ENCODE measurements at places on chromosomes 13 and 19. TPM values are rescaled to one million over a fixed set of nuclear protein-coding genes. Genes with fewer than 3 reads are reported as not detected.

- H3K27ac ChIP-seq: no peak overlapping the region
- DNase-seq: peak; percentile 81
- no peak overlapping the region for H3K4me3 ChIP-seq
- H3K36me3 ChIP-seq: peaks cover 2% of the 10 kb centered on the region
- no peaks in the 10 kb centered on the region for H3K4me1 ChIP-seq
- H3K27me3 ChIP-seq: no peaks in the 10 kb centered on the region
These were observed 27.5 kb upstream of the TFDP1 start for GRCh38 chr13:113557013-113557412.

GRCh38 chr13:53188120-53188519 is 159.5 kb downstream of the OLFM4 start:
- no peaks in the 10 kb centered on the region for H3K4me1 ChIP-seq
- H3K4me3 ChIP-seq: no peak overlapping the region
- H3K27me3 ChIP-seq: no peaks in the 10 kb centered on the region

- no peaks in the 10 kb centered on the region for H3K4me1 ChIP-seq
- H3K36me3 ChIP-seq: peaks cover 7% of the 10 kb centered on the region
- H3K27ac ChIP-seq: no peak overlapping the region
- no peak overlapping the region for H3K4me3 ChIP-seq
- no peak for DNase-seq
- H3K27me3 ChIP-seq: no peaks in the 10 kb centered on the region
These were observed 78.0 kb downstream of the LATS2 start for GRCh38 chr13:20983386-20983785.

GRCh38 chr19:2613507-2614295 is 88.8 kb downstream of the GNG7 start:
- H3K4me1 ChIP-seq: peaks cover 20% of the 10 kb centered on the region
- H3K36me3 ChIP-seq: no peaks in the 10 kb centered on the region
- H3K4me3 ChIP-seq: no peak overlapping the region
- DNase-seq: no peak

- H3K4me1 ChIP-seq: peaks cover 37% of the 10 kb centered on the region
- peaks cover 10% of the 10 kb centered on the region for H3K36me3 ChIP-seq
- DNase-seq: no peak
- no peaks in the 10 kb centered on the region for H3K27me3 ChIP-seq
These were observed 776 bp upstream of the NCLN start for GRCh38 chr19:3184847-3185460.

GRCh38 chr19:45066921-45067661 is 9.2 kb downstream of the ZNF296 start:
- H3K27me3 ChIP-seq: no peaks in the 10 kb centered on the region
- DNase-seq: no peak
- no peak overlapping the region for H3K27ac ChIP-seq
- peaks cover 90% of the 10 kb centered on the region for H3K36me3 ChIP-seq

- no peak for DNase-seq
- peak overlapping the region; percentile 56 for H3K4me3 ChIP-seq
- H3K27ac ChIP-seq: peak overlapping the region; percentile 42
- peaks cover 18% of the 10 kb centered on the region for H3K4me1 ChIP-seq
- no peaks in the 10 kb centered on the region for H3K36me3 ChIP-seq
These were observed 342 bp downstream of the ASF1B start for GRCh38 chr19:14135985-14136508.

DNA sequence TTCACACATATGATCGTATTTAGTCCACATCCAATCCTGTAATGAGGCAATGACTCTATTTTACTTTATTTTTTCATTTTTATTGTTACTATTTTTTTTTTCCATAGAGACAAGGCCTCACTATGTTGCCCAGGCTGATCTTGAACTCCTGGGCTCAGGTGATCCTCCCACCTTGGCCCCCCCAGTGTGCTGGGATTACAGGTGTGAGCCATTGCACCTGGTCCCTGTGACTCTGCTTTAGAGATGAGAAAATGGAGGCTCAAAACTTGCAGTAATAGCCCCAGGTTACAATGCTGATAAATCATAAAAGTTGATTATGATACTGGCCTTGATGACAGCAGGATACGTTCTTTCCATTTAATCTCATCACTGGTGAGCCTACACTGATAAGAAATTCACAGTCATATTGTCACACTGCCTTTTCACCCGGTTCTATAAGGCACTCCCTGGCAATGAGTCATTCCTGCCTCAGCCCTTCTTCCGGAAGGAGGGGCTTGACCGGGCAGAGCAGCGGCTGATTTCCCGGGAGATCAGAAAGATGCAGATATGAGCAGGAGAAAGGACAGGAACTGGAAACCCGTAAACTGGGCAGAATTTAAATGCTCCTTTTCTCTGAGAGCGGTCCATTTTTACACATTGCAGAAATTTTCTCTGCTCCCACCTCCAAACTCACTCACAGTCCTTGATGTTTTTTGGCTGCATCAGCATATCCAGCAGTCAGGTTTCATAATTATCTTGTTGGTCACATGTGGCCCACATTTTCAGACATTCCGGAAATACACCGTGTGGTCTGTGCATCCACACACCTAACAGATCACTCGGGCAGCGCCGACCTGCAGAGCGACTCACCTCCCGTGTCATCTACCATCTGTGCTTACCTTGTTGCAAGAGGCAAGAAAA is 616.4 kb downstream of the EFNB2 start:
- H3K4me1 ChIP-seq: peaks cover 16% of the 10 kb centered on the region
- no peak overlapping the region for H3K4me3 ChIP-seq
- no peak overlapping the region for H3K27ac ChIP-seq

GRCh38 chr19:37966211-37966661 is 59.2 kb downstream of the SIPA1L3 start:
- H3K4me3 ChIP-seq: no peak overlapping the region
- H3K36me3 ChIP-seq: no peaks in the 10 kb centered on the region
- DNase-seq: no peak
- no peak overlapping the region for H3K27ac ChIP-seq

GRCh38 chr19:18300930-18301717 is 19.7 kb upstream of the JUND start:
- H3K27me3 ChIP-seq: no peaks in the 10 kb centered on the region
- peak overlapping the region; percentile 98 for H3K27ac ChIP-seq
- peaks cover 49% of the 10 kb centered on the region for H3K4me1 ChIP-seq

DNA sequence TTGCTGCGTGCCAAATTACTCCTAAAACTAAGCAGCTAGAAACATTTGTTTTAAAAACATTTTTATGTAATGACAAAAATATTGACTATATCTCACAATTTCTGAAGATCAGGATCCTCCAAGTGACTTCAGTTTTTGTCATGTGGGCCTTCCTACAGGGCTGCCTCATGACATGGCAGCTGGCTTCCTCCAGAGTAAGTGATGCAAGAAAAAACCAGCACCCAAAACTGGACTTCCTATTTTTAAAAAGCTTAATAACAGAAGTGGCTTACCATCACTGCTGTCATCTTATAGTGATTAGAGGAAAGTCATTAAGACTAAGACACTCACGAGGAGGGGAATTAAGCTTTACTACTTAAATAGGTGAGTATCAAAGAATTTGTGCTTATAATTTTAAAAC is 681.7 kb downstream of the PCDH17 start:
- H3K36me3 ChIP-seq: no peaks in the 10 kb centered on the region
- no peak overlapping the region for H3K27ac ChIP-seq

DNA sequence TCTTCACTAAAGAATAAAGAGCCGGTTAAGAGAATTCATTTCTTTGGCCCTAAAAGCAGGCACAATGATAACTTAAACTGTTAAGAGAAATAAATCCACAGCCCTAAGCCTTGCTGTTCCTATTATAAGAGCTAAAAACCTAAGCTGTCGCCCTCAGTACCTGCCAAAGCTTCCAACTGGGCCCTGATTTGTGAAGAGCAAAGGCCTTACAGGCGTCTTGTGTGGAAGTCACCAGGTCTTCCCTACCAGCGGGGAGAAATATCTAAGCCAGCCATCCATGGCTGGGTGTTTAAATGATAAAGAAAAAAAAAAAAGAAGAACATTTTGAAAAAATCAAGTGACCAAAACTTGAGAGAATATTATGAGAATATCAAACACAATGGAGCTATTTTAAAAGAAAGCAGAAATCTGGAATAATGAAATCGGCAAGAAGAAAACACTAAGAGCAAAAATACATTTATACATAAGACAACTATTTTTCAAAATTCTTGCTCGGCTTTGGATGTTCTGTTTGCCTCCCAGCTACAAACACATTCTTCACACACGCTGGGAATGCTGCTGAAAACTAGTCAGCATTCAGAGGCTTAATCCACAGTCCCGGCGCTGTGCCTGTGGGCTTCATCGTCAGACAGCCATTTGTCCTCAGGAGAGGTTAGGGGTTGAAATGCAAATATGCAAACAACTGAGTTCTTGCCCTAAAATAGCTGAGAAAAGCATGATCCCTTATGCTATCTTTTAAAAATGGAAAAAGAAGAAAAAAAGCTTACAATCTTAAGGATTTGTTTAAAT is 89.8 kb upstream of the LSM14A start:
- no peak overlapping the region for H3K27ac ChIP-seq
- H3K4me3 ChIP-seq: no peak overlapping the region
- no peaks in the 10 kb centered on the region for H3K4me1 ChIP-seq
- no peaks in the 10 kb centered on the region for H3K27me3 ChIP-seq

DNA sequence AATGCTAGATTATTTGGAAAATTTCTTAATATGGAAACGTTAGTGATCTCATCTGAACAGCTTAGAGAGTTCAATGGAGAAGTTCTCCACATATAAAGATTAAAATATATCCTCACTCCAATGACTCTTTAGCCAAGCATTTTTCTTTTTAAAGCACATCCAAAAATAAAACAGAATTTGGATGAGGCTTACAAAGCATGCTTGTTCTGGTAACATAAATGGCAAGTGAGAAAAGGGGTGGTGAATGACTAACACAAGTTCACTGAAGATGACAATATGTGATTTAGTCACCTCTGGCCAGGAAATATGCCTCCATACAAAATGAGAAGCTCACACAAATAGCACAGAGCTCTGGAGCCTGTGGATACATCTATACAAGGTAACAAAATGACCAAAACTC is 253.0 kb downstream of the PCDH20 start:
- H3K4me3 ChIP-seq: no peak overlapping the region
- H3K4me1 ChIP-seq: no peaks in the 10 kb centered on the region
- no peaks in the 10 kb centered on the region for H3K27me3 ChIP-seq
- no peak overlapping the region for H3K27ac ChIP-seq

Gene PRR22
- 0.98 TPM for total RNA-seq

Gene PPP2R1A
- total RNA-seq: 163 TPM

Gene STXBP2
- 64.3 TPM for total RNA-seq

All from vagina (tissue), 2 donors.